Heart right ventricle (tissue), 16 donors: ENCODE measurements at places on chromosomes 2 and 18. TPM values are rescaled to one million over a fixed set of nuclear protein-coding genes. Genes with fewer than 3 reads are reported as not detected.
A peak's percentile ranks its signal among the peaks of the same experiment; 100 is the strongest.

KIF5C gene
- total RNA-seq: 0.47 TPM

ATP6V1C2 gene
- 0.25 TPM for total RNA-seq

MCM6 gene
- 4.0 TPM for total RNA-seq

PFN4 gene
- 0.89 TPM for total RNA-seq

CRYGD gene
- total RNA-seq: not detected

CELF4 gene
- total RNA-seq: 0.31 TPM

DNA sequence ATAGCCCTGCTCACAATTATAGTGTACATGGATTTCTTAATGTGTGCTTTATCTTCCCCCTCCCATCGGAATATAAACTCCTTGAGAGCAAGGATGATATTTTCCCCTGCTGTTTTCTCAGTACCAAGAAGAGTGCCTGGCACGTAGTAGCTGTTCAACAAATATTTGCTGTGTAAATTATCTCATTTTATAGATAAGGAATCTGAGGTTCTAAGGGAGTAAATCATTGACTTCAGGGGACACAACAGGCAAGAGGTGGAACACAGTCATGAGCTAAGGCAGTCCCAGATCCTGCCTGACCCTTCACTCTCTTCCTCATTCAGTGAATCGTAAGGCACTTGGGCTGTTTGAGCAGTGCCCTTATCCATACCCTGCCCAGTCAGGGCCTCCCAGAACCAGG, 187.3 kb upstream of the TNP1 start:
- H3K4me1 ChIP-seq: peaks cover 5% of the 10 kb centered on the region
- H3K27ac ChIP-seq: no peak overlapping the region
- H3K27me3 ChIP-seq: no peaks in the 10 kb centered on the region
- no peak overlapping the region for H3K4me3 ChIP-seq

- H3K4me1 ChIP-seq: no peaks in the 10 kb centered on the region
- DNase-seq: no peak
- no peaks in the 10 kb centered on the region for H3K27me3 ChIP-seq
- no peaks in the 10 kb centered on the region for H3K36me3 ChIP-seq
These were observed 231.9 kb downstream of the RND3 start for GRCh38 chr2:150255528-150255927.

- H3K4me3 ChIP-seq: no peak overlapping the region
- DNase-seq: no peak
- H3K4me1 ChIP-seq: peaks cover 23% of the 10 kb centered on the region
- peaks cover 27% of the 10 kb centered on the region for H3K36me3 ChIP-seq
These were observed 295.9 kb upstream of the EPAS1 start for GRCh38 chr2:46001290-46001689.

GRCh38 chr18:64203295-64203694, 54.4 kb upstream of the LINC00305 start:
- DNase-seq: no peak
- no peak overlapping the region for H3K4me3 ChIP-seq
- no peaks in the 10 kb centered on the region for H3K27me3 ChIP-seq
- H3K27ac ChIP-seq: no peak overlapping the region

- DNase-seq: peak; percentile 25
- no peaks in the 10 kb centered on the region for H3K27me3 ChIP-seq
- no peaks in the 10 kb centered on the region for H3K36me3 ChIP-seq
- H3K4me1 ChIP-seq: peaks cover 28% of the 10 kb centered on the region
- no peak overlapping the region for H3K4me3 ChIP-seq
These were observed 164.5 kb downstream of the LCLAT1 start for GRCh38 chr2:30611583-30611982.

DNA sequence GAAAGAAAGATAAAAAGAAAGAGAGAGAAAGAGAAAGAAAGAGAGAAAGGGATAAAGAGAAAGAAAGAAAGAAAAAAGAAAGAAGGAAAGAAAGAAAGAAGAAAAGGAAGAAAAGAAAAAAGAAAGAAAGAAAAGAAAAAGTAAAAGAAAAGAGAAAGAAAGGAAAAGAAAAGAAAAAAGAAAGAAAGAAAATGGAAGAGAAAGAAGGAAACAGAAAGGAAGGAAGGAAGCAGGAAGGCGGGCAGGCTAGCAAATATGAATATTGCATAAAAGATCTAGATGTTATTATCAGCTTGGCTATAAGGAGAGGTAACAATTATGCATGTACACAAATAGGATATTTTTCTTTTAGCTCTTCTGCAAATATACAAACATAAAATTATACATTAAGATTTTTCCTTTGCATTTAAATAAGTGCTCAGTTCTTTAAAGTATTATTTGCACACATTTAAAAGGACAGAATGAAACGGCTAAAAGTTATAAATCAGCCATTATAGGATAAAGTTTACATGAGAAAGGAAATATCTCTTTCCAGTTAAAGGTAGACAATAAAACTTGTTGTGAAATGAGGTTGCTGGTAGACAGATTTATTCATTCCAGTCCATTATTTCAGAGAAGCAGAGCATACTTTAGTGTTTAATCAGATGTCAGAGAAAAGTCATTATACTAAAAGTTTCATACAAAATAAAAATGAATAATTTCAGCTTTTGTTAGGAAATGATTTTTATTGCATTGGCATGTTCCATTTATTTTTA, 511.4 kb downstream of the KCNJ3 start:
- DNase-seq: no peak
- no peak overlapping the region for H3K4me3 ChIP-seq
- no peaks in the 10 kb centered on the region for H3K27me3 ChIP-seq
- H3K4me1 ChIP-seq: no peaks in the 10 kb centered on the region
- H3K27ac ChIP-seq: no peak overlapping the region

DNA sequence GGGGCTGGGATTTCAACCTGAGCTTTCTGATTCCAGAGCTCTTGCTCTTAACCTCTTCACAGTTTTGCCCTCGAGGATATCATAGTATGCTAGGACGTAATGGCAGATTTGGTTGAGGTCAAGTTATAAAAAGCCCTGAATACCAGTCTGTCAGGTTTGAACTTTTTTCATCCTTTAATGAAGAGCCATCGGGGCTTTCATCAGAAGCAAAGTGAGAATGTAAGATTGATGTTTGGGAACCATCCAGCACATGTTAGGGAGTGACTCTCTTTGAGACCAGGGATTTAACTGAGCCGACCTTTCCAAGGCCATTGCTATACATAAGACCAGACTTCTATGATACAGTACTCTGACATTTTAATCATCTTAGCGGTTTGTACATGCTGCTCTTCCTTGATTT, 142.5 kb downstream of the TTC27 start:
- no peaks in the 10 kb centered on the region for H3K27me3 ChIP-seq
- no peaks in the 10 kb centered on the region for H3K36me3 ChIP-seq
- no peak overlapping the region for H3K27ac ChIP-seq
- DNase-seq: no peak

DNA sequence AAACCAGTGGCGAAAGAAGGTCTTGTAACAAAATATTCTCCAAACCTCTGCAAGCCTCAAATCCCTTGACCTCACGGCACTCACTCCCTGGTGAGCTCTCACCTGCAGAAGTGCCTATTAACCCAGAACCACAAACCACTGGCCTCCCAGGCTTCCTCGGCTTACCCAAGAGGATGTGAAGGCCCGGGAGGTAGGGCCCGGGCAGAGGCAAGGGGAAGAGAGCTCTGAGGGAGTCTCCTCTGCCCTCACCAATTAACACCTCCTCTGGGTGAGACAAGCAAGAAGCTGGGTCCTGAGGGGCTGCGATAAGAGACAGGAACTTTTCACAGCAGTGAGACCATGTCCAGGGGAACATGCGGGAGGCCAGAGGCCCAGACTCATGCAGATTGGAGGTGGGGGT, 53.7 kb downstream of the EMX1 start:
- H3K27me3 ChIP-seq: no peaks in the 10 kb centered on the region
- H3K36me3 ChIP-seq: no peaks in the 10 kb centered on the region
- H3K27ac ChIP-seq: no peak overlapping the region
- no peak for DNase-seq
- no peak overlapping the region for H3K4me3 ChIP-seq
- peaks cover 7% of the 10 kb centered on the region for H3K4me1 ChIP-seq

GRCh38 chr2:9336241-9336575, 87.1 kb downstream of the ITGB1BP1 start:
- H3K36me3 ChIP-seq: no peaks in the 10 kb centered on the region
- no peak overlapping the region for H3K4me3 ChIP-seq
- H3K27me3 ChIP-seq: no peaks in the 10 kb centered on the region

GRCh38 chr2:19988600-19988999, 1.3 kb downstream of the WDR35 start:
- no peak overlapping the region for H3K27ac ChIP-seq
- no peak overlapping the region for H3K4me3 ChIP-seq
- H3K36me3 ChIP-seq: no peaks in the 10 kb centered on the region
- no peaks in the 10 kb centered on the region for H3K27me3 ChIP-seq

DNA sequence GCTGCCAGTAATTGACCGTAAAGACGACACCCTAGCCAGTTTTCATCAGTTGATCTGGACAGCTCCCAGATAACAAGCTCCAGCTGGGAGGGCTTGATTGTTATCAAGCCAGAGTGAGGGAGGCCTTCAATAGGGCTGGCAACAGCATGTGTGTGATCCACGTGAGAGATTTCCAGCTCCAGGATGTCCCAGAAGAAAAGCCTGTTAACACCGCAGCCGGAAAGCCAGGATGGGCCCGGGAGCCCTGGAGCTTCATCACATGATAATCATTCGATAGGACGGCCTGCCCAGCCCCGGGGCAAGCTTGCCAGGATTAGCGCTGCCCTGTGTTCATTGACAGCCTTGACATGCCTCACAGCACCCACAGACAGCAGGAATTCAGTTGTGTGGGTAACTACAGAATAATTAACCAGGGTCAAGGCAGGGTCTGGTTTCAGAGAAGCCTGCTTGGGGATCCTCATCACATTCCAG, 182.5 kb downstream of the C1D start:
- no peaks in the 10 kb centered on the region for H3K36me3 ChIP-seq
- H3K27ac ChIP-seq: no peak overlapping the region
- no peaks in the 10 kb centered on the region for H3K4me1 ChIP-seq
- H3K27me3 ChIP-seq: no peaks in the 10 kb centered on the region

DNA sequence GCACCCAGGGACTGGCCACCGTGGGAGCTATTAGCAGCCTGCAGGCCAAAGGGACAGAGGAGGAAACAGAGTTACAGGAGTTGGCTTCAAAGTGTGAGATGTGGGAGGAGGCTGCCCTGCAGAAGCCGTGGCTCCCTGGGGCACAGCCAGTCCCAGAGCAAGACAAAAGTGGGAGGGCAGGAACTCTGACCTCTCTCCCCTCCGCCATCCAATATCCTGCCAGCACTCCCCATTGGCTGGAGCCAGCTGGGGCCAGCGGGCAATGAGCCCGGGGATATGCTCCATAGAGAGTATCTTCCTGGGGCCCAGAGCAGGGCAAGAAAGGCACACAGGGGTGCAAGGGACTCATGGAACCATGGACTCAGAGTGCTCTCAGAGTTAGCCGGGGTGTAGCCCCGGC, 143.1 kb downstream of the INHBB start:
- DNase-seq: no peak
- no peak overlapping the region for H3K27ac ChIP-seq
- no peaks in the 10 kb centered on the region for H3K27me3 ChIP-seq
- H3K4me3 ChIP-seq: no peak overlapping the region
- no peaks in the 10 kb centered on the region for H3K4me1 ChIP-seq
- no peaks in the 10 kb centered on the region for H3K36me3 ChIP-seq

GRCh38 chr2:188898261-188898660, 75.9 kb upstream of the COL3A1 start:
- DNase-seq: no peak
- no peaks in the 10 kb centered on the region for H3K27me3 ChIP-seq
- no peaks in the 10 kb centered on the region for H3K36me3 ChIP-seq
- no peak overlapping the region for H3K27ac ChIP-seq

DNA sequence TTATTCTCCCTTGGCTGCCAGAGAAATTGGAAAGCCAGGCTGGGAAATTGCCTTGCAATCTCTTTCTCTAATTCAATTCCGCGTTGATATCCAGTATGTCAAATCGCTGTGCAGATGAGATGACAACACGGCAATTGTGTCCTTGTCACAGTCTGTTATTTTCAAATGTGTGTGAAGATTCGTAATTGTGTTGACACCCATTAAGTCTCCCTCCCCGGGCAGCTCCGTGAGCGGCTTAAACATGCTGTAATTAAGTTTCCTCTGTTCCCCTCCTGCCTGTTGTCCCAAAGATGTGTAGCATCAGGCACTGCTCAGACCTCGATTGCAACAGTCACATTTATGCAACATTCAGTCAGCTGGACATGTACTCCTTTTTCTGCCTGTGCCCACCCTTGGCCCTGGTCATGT, 209.5 kb downstream of the LPIN1 start:
- H3K27me3 ChIP-seq: no peaks in the 10 kb centered on the region
- DNase-seq: no peak
- H3K4me3 ChIP-seq: no peak overlapping the region
- H3K27ac ChIP-seq: no peak overlapping the region
- H3K36me3 ChIP-seq: no peaks in the 10 kb centered on the region

DNA sequence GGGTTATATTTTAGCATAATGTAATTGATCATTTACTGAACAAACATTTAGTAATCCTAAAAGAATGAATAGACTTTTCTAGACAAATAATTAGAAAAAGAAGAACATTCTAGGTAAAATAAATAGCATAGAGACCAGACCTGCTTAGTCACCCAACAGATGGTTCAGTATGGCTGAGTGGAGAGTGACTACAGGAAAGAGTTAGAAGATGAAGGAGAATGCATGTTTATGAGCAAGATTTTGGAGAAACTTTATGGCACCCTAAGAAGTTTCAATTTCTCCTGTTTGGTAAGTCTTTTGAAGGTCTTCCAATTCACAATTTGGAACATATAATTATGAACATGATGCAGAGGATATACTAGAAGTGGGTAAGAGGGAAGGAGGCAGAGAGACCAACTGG, 32.9 kb downstream of the FAP start:
- no peak overlapping the region for H3K4me3 ChIP-seq
- DNase-seq: no peak
- H3K27ac ChIP-seq: no peak overlapping the region

DNA sequence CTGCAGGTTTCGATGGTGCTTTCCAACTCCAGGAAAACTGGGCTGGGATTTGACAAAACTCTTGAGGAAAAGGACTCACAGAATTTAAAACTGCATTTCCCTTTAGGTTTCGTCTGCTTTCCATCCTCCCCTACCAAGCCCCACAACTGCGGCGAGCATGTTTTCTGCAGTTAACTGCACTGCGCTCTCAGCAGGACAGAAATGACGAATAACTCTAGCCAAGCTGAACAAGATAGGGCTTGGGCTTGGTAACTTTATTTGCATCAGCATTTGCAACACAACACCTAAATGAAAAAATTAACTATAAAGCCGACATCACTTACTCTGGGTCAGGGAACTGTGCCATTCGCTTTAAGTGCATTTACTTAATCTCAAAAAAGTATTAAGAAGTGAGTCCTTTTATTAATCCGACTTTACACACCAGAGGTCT, 669 bp upstream of the PIKFYVE start:
- H3K4me3 ChIP-seq: peak overlapping the region; percentile 48
- H3K36me3 ChIP-seq: no peaks in the 10 kb centered on the region
- peak overlapping the region; percentile 99 for H3K27ac ChIP-seq
- no peaks in the 10 kb centered on the region for H3K27me3 ChIP-seq
- H3K4me1 ChIP-seq: peaks cover 34% of the 10 kb centered on the region
- no peak for DNase-seq

DNA sequence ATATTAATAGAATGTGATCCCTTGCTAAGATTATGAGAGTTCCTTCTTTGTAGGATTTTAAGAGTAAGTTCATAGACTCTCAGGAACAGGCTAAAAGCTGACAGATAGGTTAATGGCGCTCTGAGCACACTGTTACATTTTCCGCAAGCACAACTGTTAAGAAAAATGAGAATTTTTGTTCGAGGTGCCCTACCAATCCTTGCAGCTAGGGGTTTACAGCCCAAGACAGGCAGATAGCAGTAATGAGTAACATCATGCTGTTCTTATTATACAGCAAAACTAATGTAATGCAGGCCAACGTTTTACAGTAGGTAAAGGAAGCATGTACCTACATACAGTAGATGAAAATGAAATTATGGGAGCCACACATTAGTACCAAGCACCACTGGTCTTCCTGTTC, 11.2 kb upstream of the BOD1L2 start:
- no peaks in the 10 kb centered on the region for H3K27me3 ChIP-seq
- H3K4me1 ChIP-seq: no peaks in the 10 kb centered on the region
- no peak overlapping the region for H3K4me3 ChIP-seq
- H3K27ac ChIP-seq: no peak overlapping the region
